ENCODE measurements at places on chromosomes 5 and 9.

GRCh38 chr5:173123416-173123815 lies 20.9 kb upstream of the BNIP1 start:
- no peak for DNase-seq

DNA sequence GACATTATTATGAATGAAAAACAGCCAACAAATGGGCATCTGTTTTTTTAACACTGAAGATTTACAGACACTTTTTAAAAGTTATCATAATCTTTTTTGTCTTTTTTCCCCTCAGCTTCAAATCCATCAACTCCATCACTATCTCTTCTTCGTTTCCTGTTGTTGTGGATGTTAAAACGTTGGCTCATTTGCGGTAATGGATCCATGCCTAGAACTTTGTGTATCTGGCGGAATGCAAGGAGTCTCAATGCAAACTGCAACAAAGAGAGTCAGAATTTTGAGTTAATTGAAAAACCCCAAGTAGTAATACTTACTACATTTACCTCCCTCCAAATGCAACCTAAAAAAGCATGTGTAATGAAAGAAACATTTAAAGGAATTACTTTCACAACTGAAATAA lies 42.9 kb upstream of the MTMR12 start:
- no peak for DNase-seq

GRCh38 chr5:86999951-87000350 lies 267.7 kb upstream of the RASA1 start:
- no peak for DNase-seq

GRCh38 chr9:73073337-73074175 lies 78.1 kb upstream of the ANXA1 start:
- no peak for DNase-seq

DNA sequence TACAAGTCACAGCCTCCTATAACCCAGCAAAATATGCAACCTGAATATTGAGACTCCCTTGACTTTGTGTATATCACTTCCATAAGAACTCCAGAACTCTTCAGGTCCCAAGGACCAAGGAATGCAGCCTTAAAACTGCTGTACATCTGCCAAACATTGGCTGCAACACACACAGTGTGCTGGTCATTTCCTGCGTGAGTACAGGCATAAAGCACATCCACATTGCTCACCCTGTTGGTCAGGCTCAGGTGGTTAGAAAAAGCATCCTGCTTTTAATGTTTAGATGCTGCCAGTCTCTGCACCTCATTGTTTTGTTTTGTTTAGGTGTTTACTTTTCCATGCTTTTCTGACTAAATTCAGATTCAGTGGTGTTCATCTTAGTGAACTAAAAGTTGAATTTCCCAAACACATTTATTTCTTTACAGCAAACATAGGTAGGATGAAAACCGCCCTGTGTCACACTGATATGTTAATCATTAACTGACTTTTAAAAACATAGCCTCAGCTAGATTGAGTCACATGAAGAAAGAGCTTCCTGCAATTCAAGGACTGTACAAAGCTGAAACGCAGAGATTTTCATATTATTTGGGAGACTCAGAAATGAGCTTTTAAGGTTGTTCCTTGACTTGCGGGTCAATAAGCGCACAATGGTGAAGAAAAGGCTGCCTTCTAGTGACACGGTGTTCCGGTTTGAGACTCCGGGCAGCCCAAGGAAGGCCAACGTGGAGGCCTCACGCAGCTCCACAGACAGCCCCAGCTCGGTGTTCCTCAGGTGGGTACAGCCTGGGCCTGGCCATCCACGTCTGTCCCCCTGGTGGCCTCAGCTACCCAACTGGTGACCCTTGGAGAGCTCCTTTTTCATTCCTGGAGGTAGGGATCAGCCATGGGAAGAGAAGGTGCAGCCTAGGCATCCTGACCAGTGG lies 52.2 kb upstream of the GRAMD2B start:
- no peak for DNase-seq

DNA sequence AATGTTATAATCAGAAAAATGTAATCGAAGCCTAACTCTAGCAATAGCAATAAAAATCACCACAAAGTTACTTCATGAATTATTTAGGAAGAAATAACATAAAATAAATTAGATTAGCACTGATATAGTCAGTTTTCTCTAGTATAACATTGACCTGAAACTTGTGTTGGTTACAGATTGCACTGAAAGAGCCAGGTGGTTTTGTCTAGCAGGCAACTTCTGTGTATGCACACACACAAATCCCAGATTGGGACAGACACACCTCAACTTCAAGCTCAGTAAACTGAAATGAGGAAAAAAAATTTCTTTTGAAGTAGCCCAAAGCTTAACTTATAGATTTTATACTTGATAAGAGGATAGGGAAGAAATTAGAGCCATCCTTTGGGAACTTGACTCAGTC lies 129.3 kb downstream of the EFNA5 start:
- DNase-seq = no peak

- DNase-seq = no peak
Measured at GRCh38 chr5:137336565-137337120, 162.5 kb downstream of the SPOCK1 start.

DNA sequence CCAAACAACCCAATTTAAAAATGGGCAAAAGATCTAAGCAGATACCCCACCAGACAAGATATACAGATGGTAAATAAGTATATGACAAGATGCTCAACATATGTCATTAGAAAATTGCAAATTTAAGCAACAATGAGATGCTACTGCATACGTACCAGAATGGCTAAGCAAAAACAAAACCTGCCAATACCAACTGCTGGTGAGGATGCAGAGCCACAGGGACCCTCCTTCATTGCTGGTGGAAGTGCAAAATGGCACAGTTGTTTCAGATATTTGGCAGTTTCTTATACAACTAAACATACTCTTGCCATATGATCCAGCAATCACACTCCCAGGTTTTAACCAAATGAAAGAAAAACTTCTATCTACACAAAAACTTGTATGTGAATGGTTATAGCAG lies 178.9 kb downstream of the BARX1 start:
- DNase-seq = no peak

- DNase-seq = no peak
Measured at GRCh38 chr5:170582644-170583330, 79.0 kb downstream of the KCNIP1 start.

- DNase-seq = no peak
Measured at GRCh38 chr9:122827761-122828093, 661 bp downstream of the PDCL start.

DNA sequence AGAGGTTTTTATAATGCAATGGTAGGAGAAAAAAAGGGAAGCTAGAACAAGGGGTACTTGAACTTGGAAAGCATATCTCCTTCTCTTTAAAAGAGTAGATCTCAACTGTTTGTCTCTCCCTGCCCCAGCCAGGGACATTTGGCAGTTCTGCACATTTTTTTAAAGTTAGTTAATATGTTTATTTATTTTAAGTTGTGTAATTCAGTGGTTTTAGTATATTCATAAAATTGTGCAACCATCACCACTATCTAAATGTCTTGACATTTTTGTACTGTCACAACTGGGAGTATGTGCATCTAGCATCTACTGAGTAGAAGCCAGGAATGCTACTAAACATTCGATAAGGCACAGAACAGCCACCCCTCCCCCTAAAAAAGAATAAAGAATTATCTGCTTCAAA lies 103.5 kb upstream of the DPYSL3 start:
- no peak for DNase-seq

- no peak for DNase-seq
Measured at GRCh38 chr9:99660191-99660636, 161.5 kb upstream of the NR4A3 start.

GRCh38 chr5:61678966-61679365 lies 346.9 kb downstream of the ZSWIM6 start:
- DNase-seq = peak; percentile 61

DNA sequence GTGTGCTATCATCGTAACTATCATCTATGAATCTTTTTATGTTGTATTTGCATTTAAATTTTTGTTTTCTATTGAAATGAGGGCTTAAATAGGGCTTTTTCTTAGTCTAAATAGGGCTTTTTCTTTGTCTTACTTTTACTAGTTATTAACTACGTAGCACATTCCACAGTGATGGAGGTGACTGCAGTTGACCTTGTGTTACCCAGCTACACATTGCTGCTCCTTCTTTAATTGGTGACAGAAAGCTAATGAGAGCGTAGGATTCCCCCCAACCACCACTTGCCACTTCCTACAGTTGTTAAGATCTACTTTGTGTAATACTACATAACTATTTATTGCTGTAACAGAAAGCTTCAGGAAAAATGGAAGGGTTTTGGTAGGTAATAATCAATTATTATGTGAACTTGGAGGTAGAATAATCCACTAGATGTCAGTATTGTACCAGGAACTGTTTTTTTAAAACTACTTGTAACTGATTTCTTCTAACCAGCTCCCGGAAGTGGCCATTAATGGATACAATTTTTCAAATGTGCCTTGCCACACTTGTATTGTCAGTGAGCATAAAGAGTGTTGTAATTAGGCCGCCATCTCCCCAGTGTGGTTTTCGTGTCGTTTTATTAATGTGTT lies 18.0 kb downstream of the MTRR start:
- DNase-seq = no peak

GRCh38 chr9:74865177-74865576 lies 22.5 kb downstream of the TRPM6 start:
- no peak for DNase-seq

GRCh38 chr5:154642499-154643245 lies 112.5 kb upstream of the LARP1 start:
- DNase-seq = no peak

DNA sequence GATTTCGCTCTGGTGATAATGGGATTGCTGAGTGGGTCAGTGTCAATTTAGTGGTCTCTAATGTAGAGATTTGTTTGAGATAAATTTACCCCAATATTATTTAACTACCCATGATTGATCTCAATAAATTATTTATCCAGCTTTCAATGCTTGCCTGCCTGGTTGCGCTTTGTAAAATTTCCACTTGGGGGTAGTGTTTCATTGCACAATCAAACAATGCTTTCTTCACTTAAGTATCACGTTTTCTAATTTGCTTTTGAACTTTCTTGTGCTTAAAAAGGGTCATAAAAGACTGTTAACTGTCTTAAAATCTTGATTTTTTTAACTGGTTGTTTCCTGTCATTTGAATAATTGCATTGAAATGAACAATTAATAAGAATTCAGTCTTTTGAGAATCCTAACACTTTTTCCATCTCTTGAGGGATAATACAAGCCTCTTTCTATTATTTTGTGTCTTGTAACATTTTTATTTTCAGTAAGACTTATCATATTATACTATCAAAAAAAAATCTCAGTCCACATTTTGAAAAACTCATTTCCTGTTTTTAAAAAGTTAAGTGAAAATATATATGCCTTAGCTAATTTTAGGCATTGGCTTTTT lies 18.7 kb downstream of the HSD17B4 start:
- no peak for DNase-seq

DNA sequence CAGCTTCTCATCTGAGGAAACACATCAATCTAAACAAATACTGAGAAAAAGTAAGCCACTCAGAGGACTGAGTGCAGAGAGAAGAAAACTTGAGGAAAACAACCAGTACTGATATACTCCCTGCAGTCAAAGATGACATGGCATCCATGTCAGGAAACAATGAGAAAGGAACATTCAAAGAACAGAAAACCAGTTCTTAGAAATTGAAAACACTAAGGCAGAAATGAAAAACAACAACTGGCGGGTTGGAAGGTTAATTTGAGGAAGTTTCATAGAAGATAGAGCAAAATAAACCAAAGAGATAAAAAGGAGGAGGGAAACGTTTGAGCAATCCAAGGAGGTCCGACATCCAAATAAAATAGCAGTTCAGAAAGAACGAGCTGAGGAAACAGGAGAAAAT lies 475.2 kb downstream of the HINT1 start:
- no peak for DNase-seq

DNA sequence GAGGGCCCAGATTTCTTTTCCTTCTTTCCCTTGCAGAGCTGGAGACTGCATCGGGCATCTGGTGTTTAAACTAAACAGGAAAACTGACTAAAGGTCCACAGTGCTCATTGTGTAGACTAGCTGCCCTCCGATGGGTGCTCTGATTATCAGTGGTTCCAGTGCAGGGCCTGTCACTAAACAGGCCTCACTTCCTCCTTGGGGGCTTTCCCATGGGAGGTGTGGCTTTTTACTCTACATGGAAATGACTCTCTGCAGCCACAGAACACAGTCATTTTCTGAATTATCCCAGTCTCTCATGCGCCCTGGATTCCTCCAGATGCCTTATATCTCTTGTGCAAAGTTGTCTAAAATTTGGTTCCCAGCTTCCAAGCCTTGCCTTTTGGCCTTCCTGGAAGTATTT lies 199.2 kb downstream of the TRIO start:
- no peak for DNase-seq

- no peak for DNase-seq
Measured at GRCh38 chr5:58491216-58491892, at the start of gene GAPT. GAPT (plus strand) TSS chr5:58491435; CDS start chr5:58494537, 3,102 bp downstream.

DNA sequence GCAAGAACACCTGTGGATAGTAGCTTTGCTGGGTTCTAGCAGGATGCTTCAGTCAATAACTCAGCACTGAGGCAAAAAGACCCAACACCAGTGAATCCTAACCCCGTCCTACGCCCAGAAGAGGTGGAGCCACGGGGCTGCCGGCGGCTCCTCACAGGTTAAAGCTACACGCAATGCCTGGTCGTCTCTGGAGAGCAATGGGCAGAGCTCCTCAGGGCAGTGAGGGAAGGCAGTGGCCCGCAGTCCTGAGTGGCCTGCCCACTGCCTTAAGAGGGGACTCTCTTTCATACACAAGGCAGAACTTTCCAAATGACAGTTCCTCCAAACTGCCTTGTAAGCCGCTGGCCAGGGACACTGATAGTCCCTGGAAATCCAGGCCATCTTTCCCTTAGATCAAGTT lies 244.2 kb upstream of the IRX2 start:
- DNase-seq = no peak

DNA sequence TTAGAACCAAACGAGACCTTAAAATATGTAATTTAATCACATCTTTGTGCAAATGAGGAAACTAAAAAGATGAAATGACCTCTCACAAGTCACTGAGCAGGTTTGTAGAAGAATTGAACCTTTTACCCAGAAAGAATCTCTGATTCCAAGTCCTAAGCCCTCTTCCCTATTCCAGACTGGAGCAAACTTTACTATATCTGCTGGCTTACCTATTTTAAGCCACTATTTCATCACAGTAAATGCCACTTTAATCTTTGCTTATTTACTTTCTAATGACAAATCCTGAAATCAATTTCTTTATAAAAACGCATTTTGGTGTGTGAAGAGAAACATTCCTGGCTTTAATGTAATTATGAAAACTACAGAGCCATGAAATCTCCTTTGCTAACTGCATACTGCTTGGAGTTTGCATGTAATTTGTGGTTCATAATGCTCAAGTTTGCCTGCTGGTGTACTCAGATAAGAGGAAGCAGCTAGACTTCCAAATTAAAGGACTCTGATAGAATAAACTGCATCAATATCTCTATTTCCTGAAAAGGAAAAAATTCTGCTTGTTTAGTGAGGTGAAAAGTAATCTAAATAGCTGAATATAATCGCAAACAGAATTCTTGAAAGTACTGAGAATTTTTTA lies 121.2 kb downstream of the RAB3C start:
- DNase-seq = no peak

GRCh38 chr9:37550781-37551180 lies 25.4 kb downstream of the FBXO10 start:
- DNase-seq = no peak

- DNase-seq = no peak
Measured at GRCh38 chr9:124458441-124458840, 8.2 kb downstream of the ADGRD2 start.

- no peak for DNase-seq
Measured at GRCh38 chr5:68139611-68140441, 75.7 kb upstream of the PIK3R1 start.

GRCh38 chr5:171483551-171484135 lies 64.2 kb downstream of the FGF18 start:
- DNase-seq = no peak

- no peak for DNase-seq
Measured at GRCh38 chr9:125239631-125240597, 1.2 kb downstream of the HSPA5 start.

All from ecto neural progenitor cell (in vitro differentiated cells).